ENCODE measurements at places on chromosomes 5 and 9. TPM values are rescaled to one million over a fixed set of nuclear protein-coding genes. Genes with fewer than 3 reads are reported as not detected.

DNA sequence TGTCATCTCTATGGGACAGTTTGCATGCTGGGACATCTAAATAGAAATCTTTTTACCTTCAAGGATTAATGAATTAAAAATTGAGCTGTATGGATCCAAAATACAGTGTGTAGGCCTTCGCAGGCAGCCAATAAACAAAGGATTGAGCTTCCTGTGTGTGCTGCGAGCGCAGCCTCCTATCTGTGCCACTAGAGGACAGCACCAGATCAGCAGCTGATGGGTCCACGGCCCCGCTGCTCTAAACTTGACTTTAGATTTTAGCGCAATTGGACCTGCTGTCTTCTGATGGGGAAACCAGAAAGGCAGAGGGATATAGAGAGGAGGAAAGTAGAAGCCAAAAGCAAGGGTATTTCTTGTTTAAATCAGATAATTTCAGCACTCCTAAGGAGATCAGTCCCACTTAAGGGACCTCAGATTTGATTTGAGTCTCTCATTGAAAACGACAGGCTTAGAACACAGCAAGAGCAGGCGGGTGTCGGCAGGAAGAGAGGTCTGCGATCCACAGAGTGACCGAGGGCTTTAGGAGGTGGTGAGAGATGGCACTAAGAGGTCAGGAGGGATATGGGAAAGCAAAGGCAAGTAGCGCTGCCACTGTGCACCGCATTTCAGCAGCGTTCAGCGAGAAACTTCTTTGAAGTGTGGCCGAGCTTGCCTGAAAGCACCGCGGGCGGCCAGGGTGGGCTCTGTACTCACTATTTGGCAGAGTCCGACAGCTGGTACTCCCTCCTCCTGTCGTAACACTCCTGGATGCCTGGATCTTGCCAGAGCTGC lies 214.3 kb downstream of the GNA14 start:
- DNase-seq: no peak

- DNase-seq: no peak
Measured at GRCh38 chr9:73294336-73294735, 142.7 kb downstream of the ANXA1 start.

- DNase-seq: no peak
Measured at GRCh38 chr5:180284149-180284548, 7.7 kb downstream of the MAPK9 start.

Gene MYMK
- total RNA-seq: not detected

DNA sequence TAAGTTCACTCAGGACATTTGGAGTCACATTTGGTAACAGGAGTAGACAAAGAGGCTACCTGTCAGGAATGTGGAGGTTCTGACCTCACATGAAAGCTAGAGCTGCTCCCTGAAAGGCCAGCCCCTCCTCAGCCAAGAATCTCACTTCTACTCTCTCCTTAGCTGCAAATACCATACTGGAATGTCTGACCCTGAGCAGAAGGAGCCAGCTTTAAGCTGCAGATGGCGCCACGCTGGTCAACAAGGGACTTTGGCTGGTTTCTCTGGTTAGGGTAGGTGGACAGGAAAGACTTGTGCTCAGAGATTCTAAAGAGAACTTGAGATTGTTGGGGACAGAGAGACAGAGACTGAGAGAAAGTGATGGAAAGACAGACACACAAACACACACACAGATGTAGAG lies 21.9 kb downstream of the ASTN2 start:
- no peak for DNase-seq

DNA sequence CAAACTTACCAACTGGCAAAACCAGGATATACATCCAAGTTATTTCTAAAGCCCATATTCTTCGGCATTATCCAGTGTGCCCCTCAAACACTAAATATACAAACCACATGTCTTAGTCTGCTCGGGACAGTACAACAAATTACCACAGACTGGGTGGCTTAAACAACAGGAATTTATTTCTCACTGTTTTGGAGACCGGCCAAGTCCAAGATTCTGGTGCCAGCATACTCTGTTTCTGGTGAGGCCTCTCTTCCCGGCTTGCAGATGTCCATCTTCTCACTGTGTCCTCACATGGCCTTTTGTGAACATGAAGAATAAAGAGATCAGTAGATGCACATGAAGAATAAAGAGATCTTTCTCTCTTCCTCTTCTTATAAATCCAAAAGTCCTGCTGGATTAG lies 12.9 kb upstream of the SLCO6A1 start:
- DNase-seq: no peak

Gene PCDHGC4
- 0.69 TPM for total RNA-seq

Gene TMEM215
- total RNA-seq: not detected

Gene KIF20A
- total RNA-seq: 0.40 TPM

Gene SEMA6A
- total RNA-seq: 0.20 TPM
